SJSA1 (cell line): ENCODE measurements at places on chromosomes 7 and 10. TPM values are rescaled to one million over a fixed set of nuclear protein-coding genes. Genes with fewer than 3 reads are reported as not detected.

Gene INMT
- total RNA-seq: 0.08 and 0.19 TPM in 2 replicates

GRCh38 chr7:91345449-91345848, 81.2 kb downstream of the FZD1 start:
- H3K36me3 ChIP-seq: no peaks in the 10 kb centered on the region
- no peak overlapping the region for H3K4me3 ChIP-seq
- H3K27ac ChIP-seq: no peak overlapping the region
- H3K4me1 ChIP-seq: 0 out of 2 replicates have a peak, but pooled peaks cover 9% of the 10 kb centered on the region
- H3K27me3 ChIP-seq: no peaks in the 10 kb centered on the region

Gene EPHB6
- 0.82 TPM in 1 of 2 replicates, not detected in the other for total RNA-seq

DNA sequence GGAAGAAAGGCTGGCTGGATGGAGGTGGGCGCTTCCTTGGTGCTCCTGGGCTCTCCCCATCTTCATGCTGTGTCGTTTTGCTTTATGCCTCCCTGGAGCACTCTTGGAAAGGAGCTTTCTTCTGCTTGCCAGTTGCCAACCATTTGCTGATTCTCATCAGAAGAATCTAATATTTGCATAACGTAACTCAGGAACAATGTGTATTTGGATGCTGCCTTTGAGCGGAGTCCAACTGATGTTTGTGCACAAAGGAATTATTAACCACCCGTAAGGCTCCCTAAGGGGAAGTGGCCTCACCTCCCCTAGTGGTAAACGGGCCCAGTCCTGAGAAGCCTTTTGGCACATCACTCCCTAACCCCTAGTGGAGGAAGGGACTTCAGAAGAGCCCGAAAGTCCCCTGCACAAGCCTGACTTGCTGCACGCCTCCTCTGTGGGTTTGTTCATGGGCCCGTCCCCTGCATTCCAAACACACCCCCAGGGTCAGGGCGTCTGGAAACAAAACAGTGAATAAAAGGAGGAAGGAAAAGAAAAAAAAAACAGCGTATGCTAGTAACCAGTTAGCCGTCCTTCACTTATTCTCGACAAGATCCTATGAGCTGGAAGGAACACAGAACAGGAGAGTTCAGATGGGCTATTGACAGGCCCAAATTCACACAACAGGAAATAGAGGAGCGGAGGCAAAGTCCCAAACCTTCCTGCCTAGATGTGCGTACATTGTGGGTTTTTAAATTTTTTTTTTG, 602.2 kb downstream of the LRMDA start:
- H3K27ac ChIP-seq: no peak overlapping the region
- no peak for DNase-seq
- H3K4me3 ChIP-seq: no peak overlapping the region

Gene ADARB2
- total RNA-seq: not detected in 2 replicates

DNA sequence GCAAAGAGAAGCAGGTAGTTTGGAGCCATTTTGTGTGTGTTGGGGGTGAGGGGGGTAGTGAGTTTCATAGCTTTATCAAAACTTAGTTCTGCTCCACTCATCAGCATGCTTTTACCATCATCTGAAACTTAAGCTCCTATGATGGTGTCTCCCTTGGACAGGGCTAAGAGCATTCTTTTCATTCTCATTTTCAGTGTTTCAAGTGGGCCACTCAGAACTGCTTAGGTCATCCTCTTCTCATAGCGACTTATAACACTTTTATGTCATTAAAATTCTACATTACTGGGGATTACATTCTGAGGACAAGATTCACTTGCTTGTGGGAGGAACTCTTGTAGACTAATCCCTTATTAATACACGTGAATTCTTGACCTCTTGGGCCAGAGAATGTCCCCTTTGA, 649.4 kb downstream of the SUGCT start:
- DNase-seq: no peak
- H3K4me1 ChIP-seq: no peaks in the 10 kb centered on the region
- H3K27ac ChIP-seq: no peak overlapping the region
- no peaks in the 10 kb centered on the region for H3K36me3 ChIP-seq
- H3K27me3 ChIP-seq: no peaks in the 10 kb centered on the region
- H3K4me3 ChIP-seq: no peak overlapping the region

DNA sequence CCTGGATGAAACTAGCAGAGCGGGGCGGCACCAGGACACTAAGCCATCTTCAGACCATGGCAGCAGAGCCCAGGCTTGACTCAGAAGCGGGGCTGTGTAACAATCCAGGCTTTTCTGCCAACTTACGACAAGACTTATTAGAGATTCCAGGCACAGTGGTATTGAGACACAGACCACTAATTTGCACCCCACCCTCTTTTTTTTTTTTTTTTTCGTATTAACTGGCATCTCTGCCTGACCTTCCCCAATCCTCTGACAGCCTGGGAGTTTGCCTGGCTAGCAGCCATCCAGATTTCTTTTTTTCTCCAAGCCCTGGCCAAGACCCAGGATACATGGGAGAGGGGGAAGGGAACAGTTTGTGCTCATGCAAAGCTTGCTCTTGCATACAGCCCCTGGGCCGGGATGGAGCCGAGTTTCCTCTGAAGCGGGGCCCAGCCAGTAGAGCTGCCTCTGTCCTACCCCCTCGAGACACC, 182.4 kb downstream of the PLXNA4 start:
- no peak overlapping the region for H3K27ac ChIP-seq
- no peaks in the 10 kb centered on the region for H3K4me1 ChIP-seq
- no peaks in the 10 kb centered on the region for H3K36me3 ChIP-seq
- no peak overlapping the region for H3K4me3 ChIP-seq

DNA sequence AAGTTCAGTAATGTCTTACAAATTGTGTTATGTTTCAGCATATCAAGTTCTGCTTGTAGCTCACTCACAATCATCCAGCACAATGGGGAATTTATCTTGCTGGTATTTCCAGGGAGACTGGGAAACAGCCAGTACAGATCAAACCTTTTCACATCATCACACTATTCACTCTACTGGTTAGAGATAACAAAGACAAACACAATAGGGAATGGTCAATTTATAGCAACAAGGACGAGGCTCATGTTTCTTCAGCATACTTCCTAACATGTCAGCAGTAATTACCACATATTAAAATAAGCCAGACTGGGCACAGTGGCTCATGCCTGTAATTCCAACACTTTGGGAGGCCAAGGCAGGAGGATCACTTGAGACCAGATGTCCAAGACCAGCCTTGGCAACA, 38.3 kb downstream of the TOMM7 start:
- H3K36me3 ChIP-seq: no peaks in the 10 kb centered on the region
- H3K4me1 ChIP-seq: peaks cover 35% of the 10 kb centered on the region
- H3K27me3 ChIP-seq: no peaks in the 10 kb centered on the region
- DNase-seq: no peak
- H3K4me3 ChIP-seq: no peak overlapping the region
- no peak overlapping the region for H3K27ac ChIP-seq

Gene PTPN20
- not detected in 2 replicates for total RNA-seq

- H3K4me3 ChIP-seq: no peak overlapping the region
- DNase-seq: peak; percentile 15
- H3K27me3 ChIP-seq: 0 out of 2 replicates have a peak, but pooled peaks cover 2% of the 10 kb centered on the region
- H3K27ac ChIP-seq: no peak overlapping the region
These were observed 22.4 kb downstream of the VIPR2 start for GRCh38 chr7:159122276-159122675.

GRCh38 chr10:61888744-61889143, 12.8 kb upstream of the ARID5B start:
- H3K27me3 ChIP-seq: no peaks in the 10 kb centered on the region
- no peaks in the 10 kb centered on the region for H3K4me1 ChIP-seq
- H3K4me3 ChIP-seq: no peak overlapping the region

DNA sequence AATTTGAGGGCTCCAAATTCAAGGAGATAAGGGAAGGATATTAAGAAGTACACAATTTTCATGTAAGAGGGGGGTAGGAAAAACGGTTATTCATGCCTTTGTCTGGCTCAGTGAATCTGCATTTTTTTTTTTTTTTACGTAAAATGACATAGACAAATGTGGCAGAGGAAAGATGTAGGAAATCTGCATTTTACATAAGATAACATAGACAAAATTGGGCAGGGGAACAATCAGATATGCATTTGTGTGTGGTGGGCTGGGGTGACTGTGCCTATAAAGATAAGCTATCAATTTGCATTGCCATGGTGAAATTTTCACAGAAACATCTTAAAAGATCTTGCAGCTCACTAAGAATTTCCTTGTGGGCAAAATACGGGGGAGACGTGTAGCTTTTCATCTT, 92.7 kb upstream of the GPR141 start:
- no peak overlapping the region for H3K27ac ChIP-seq
- no peak overlapping the region for H3K4me3 ChIP-seq
- H3K27me3 ChIP-seq: no peaks in the 10 kb centered on the region
- H3K4me1 ChIP-seq: no peaks in the 10 kb centered on the region

DNA sequence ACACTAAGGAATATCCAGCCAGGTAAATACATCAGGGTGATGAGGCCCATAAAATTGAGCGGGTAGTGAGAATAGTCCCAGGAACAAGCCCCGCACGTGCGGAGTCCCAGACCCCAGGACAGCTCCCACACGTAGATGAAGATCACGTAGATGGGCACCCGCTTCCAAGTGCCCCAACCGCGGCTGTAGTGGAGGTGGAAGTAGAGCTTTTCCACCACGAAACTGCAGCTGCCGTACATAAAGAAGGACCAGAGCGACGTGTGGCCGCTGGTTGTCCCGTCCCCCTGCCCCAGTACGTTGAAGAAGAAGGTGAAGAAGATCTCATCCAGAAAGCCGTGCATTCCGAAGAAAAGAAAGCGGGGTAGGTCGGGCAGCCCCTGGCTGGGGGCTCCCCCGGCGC, 948 bp downstream of the TMEM229A start:
- peaks cover 55% of the 10 kb centered on the region for H3K27me3 ChIP-seq
- H3K27ac ChIP-seq: no peak overlapping the region
- no peak for DNase-seq
- H3K4me3 ChIP-seq: no peak overlapping the region
- H3K4me1 ChIP-seq: peaks cover 13% of the 10 kb centered on the region
- no peaks in the 10 kb centered on the region for H3K36me3 ChIP-seq

Gene FAM25C
- total RNA-seq: not detected in 2 replicates

Gene FBXO24
- total RNA-seq: 0.13 TPM in 1 of 2 replicates, not detected in the other

GRCh38 chr7:24741679-24742505, 15.4 kb downstream of the GSDME start:
- no peak for DNase-seq
- H3K4me3 ChIP-seq: no peak overlapping the region
- H3K36me3 ChIP-seq: no peaks in the 10 kb centered on the region
- H3K27ac ChIP-seq: no peak overlapping the region
- no peaks in the 10 kb centered on the region for H3K27me3 ChIP-seq

Gene NPTX2
- 138 and 160 TPM in 2 replicates for total RNA-seq

Gene SRRM3
- 0.24 TPM in 1 of 2 replicates, not detected in the other for total RNA-seq

DNA sequence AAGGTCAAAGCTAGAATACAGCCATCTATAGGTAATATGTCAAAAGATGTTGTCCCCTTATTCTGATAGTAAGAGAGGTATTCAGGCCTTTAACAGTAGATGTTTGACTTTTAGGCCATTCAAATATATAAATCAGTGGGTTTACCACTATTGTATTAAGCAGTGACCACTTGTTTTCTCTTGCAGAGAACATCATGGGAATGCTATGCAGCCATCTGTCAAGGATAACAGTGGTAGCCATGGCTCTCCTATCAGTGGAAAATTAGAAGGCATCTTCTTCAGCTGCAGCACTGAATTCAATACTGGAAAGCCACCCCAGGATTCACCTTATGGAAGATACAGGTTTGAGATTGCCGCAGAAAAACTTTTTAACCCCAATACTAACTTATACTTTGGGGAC, 68.4 kb downstream of the PHYHIPL start:
- H3K27ac ChIP-seq: no peak overlapping the region
- H3K4me1 ChIP-seq: no peaks in the 10 kb centered on the region
- no peaks in the 10 kb centered on the region for H3K36me3 ChIP-seq
- no peak for DNase-seq
- no peaks in the 10 kb centered on the region for H3K27me3 ChIP-seq

GRCh38 chr10:61042533-61042932, 98.5 kb upstream of the RHOBTB1 start:
- H3K36me3 ChIP-seq: no peaks in the 10 kb centered on the region
- no peaks in the 10 kb centered on the region for H3K27me3 ChIP-seq
- H3K4me1 ChIP-seq: no peaks in the 10 kb centered on the region

GRCh38 chr7:43328785-43329380, 216.4 kb downstream of the HECW1 start:
- H3K4me1 ChIP-seq: no peaks in the 10 kb centered on the region
- H3K4me3 ChIP-seq: no peak overlapping the region
- no peaks in the 10 kb centered on the region for H3K27me3 ChIP-seq
- peaks cover 3% of the 10 kb centered on the region; the same call in 1 of the 2 replicates for H3K36me3 ChIP-seq

DNA sequence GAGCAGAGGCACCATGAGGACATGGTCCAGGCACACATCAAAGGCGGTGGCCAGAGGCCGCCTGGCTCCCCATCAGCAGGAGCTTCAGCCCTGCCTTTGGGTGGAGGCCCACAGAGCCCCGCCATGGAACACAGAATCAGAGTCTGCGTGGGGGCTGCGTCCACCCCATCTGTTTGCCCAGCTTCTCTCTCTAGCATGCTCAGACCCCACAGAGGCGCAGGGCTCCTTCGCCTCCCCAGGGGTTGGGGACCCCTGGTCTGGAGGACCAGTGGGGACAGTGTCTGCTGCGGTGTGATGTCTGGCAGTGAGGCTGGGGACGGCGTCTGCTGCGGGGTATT, 321.9 kb downstream of the PTPRN2 start:
- no peaks in the 10 kb centered on the region for H3K27me3 ChIP-seq

Gene AKR1C8
- 0.16 TPM in 1 of 2 replicates, not detected in the other for total RNA-seq

GRCh38 chr7:127189886-127190285, 62.9 kb downstream of the GRM8 start:
- no peaks in the 10 kb centered on the region for H3K36me3 ChIP-seq
- no peaks in the 10 kb centered on the region for H3K27me3 ChIP-seq
- peaks cover 11% of the 10 kb centered on the region for H3K4me1 ChIP-seq
- no peak for DNase-seq
- H3K4me3 ChIP-seq: no peak overlapping the region
- H3K27ac ChIP-seq: no peak overlapping the region
